ENCODE measurements at places on chromosomes 13 and 19.

- no peak for DNase-seq
Observed at GRCh38 chr19:8355631-8356402, 8.1 kb upstream of the ANGPTL4 start.

- DNase-seq, result no peak
Observed at GRCh38 chr13:21883713-21884112, 212.8 kb downstream of the FGF9 start.

DNA sequence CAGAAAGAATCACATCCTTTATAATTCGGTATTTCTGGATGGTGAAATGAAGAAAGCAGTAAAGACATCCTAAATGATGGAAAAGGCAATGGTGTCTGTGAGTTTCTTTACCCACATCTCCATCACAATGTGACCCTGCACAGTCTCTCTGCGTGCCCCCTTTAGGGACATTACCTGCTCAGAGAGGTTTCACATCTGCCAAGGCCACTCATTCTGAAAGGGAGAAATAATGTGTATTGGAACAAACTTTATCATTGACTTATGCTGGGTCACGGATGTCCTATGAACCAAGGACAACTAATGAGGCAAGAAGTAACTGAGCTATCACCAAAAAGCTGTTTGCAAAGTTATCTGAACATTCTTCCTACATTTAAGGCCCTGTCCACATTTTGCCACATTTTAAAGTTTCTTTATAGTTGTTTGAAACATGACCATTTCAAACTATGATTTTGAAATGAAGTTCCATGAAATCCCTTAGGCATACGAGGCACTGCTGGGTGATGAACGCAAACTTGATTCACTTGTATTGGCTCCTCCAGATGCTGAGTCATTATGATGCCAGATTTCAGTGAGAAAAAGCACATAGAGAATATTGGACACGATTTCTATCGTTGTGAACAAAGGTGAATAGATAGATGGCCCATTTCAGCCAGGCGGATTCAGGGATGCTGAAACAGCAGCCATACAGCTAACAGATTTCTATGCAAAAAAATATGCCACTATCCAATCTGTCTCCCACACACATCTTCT, 63.5 kb upstream of the HMGB1 start:
- DNase-seq, result no peak

DNA sequence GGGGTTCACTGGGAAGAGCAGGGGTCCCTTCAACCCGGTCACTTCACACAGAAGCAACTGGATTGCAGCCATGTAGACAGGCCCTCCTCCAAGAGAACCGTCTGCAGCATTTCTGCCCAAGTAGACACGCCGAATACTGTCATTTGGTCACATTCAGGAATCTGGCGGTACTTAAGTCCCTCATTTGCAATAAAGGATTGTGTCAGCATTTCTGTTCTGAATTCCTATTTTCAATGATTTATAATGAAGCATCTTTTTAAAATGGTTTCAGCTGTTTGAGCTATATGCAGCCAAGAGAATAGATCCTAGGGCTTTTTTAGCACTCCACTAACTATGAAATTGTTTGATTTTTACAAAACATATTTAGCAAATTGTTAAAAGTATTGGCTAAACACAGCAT, 143.5 kb upstream of the SOX1 start:
- no peak for DNase-seq

GRCh38 chr19:6708346-6708745, 12.1 kb downstream of the C3 start:
- no peak for DNase-seq

DNA sequence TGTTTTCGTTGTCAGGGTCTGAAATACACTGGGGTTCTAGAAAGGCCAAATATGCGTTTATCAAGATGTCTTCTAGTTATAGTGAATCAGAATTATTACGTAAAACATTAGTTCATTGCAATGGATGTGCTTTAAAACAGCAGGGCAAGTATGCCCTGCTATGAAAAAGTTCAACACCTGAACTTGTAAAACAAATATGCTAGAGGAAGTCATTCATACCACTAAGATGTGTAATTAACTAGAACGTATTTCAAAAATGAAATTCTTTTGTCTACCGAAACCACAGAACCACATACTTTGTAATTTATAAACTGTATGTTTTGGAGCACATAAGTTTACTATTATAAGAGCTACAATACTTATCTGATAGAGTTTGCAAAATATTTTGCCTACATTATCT, 266.2 kb downstream of the KCTD12 start:
- DNase-seq, result no peak

DNA sequence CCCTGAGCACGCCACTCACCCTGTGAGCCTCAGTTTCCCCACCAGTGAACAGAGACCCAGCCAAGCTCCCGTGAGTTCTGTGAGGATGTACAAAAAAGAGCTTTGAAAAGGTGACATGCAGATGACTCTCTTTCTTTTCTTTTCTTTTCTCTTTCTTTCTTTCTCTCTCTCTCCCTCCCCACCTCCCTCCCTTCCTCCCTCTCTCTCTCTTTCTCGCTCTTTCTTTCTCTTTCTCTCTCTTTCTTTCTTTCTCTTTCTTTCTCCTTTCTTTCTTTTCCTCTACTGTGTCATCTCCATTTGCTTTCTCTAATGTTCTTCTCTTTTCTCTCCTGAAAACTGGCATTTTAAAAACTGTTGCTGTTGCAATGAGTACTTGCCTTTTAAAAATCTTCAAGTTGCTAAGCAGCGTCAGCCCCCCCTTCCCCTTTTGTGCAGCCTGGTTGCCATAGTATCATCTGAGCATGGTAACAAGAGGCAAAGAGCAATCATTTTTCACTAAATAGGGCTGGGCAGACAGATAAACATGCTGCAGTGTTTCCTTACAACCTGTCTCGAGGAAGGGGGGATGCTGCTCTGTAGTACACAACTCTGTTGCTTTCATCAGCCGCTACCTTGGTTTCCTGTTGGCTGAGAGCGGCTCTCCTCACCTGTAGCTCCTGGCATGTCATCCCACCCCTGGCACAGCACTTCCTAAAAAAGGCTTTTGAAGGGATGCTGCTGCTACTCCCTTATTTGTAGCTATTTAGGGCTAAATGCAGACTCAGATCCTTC, 108.7 kb upstream of the MBNL2 start:
- no peak for DNase-seq

DNA sequence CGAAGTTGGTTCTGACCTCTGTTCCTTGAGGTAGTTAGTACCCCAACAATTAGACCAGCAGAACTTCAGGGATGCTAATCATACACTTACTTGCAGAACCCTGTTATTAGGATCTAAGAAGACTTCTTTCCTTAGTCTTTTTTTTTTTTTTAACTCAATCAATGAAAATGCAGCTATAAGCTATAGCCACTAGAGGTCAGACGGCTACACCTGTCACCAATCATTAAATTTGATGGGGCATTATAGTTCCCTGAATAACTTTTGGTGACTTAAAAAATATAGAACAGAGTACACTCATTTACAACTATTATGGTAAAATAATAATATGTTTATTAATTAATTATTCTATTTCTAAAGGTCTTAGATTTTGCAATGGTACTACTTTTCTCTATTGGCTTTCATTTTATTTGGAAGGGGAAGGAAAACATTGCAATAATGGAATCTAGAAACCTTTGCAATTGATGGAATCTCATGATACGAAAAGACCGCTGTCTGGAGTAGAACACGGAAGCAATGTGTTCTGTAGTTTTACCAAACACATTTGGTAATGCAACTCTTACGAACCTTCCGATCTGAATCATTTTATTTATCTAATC, 483.2 kb downstream of the DIAPH3 start:
- DNase-seq, result no peak

GRCh38 chr19:19480688-19481087, 34.7 kb downstream of the TSSK6 start:
- DNase-seq, result no peak

GRCh38 chr19:49851456-49852259, 699 bp downstream of the PTOV1 start:
- no peak for DNase-seq

- DNase-seq, result no peak
Observed at GRCh38 chr19:1933244-1933643, 7.7 kb upstream of the CSNK1G2 start.

DNA sequence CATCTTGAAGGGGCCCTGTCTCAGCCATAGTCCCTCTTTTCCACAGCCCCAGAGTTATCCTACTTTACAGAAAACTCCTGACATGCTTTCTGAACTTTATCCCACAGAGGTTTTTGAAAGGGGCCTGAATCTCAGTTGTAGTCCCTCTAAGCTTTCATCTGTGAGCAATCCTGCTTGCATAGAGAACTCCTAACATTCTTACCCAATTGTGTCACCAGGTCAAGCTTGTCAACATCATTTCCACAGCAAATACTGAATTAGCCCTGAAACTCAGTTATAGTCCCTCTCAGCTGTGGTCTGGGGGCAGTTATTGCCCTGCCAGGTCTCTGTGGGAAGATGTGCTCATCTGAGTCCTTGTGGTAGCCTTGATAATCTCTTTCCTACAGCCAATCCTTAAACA, 2190.3 kb upstream of the PCDH20 start:
- no peak for DNase-seq

- DNase-seq, result no peak
Observed at GRCh38 chr13:40974460-40975407, 44.4 kb downstream of the ELF1 start.

GRCh38 chr13:97328222-97328790, 105.7 kb upstream of the RAP2A start:
- DNase-seq, result no peak
